Naive thymus-derived CD8-positive, alpha-beta T cell (primary cell): ENCODE measurements at places on chromosomes 16 and 17.

DNA sequence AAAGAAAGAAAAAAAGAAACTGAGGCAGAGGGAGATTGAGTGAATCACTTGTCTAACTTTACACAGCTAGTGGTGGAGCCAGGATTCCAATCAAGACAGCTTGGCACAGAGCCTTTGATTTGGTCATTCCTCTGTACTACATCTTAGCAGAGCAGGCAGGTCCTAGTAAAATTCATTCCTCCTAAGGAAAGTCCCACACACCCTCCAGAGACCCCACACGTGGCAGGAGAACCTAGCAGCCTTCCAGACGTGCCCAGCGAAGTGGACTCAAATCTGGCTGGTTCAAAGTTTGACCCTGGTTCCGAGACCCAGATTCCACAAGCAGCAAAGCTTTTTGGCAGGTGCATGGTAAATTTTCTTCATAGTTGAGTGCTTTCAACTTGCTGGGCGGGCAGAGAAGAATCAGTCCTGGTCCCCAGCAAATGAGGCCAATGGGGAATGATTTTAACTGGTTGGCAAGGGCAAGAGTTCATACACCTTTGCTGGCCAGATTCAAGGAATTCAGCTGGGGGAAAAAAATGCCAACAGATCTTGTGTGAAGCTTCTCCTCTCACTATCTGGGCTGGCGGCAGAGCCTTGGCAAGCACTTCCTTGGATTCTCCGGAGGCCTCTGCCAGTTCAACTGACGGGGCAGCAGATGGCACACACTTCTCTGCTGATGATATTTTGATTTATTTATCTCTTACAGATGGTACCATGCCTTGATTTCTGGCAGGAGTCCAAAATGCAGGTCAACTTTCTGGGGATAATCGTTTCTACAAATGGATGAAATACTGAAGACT, 82.4 kb downstream of the GSG1L start:
- H3K4me1 ChIP-seq = peaks cover 1% of the 10 kb centered on the region
- DNase-seq = no peak
- no peak overlapping the region for H3K4me3 ChIP-seq
- peaks cover 3% of the 10 kb centered on the region for H3K36me3 ChIP-seq
- no peak overlapping the region for H3K27ac ChIP-seq
- peaks cover 12% of the 10 kb centered on the region for H3K27me3 ChIP-seq

DNA sequence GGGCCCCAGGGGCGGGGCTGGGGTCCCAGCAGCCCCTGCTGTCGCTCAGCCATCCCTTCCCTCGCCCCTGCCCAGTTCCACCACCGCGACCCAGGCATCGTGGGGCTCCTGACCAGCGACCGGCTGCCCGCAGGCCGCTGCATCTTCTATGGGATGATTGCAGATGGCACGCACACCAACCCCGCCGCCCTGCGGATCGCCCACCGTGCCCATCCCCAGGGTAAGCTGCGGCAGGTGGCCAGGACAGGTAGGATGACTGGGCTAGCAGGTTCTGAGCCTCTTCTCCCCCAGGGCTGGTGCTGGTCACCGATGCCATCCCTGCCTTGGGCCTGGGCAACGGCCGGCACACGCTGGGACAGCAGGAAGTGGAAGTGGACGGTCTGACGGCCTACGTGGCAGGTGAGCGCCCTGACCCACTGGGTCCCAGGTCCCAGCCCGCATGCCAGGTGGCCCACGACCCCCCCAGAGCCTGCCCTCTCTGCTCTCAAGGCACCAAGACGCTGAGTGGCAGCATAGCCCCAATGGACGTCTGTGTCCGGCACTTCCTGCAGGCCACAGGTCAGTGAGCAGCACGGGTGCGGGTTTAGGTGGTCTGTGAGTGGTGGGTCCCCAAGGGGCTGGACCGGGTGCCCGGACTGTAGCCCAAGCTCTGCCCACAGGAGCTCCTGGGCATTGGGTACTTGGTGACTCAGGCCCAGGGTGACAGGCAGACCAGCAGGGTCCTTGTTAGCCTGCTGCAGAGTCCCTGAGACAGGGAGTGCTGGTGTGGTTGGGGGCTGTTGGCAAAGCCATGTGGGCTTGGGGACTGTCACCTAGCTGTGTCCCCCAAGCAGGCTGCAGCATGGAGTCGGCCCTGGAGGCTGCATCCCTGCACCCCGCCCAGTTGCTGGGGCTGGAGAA, 2.8 kb downstream of the CEMP1 start:
- peaks cover 1% of the 10 kb centered on the region for H3K36me3 ChIP-seq
- no peak overlapping the region for H3K27ac ChIP-seq
- no peak for DNase-seq
- H3K4me1 ChIP-seq = peaks cover 13% of the 10 kb centered on the region
- H3K27me3 ChIP-seq = no peaks in the 10 kb centered on the region

- H3K27me3 ChIP-seq = no peaks in the 10 kb centered on the region
- H3K4me1 ChIP-seq = peaks cover 14% of the 10 kb centered on the region
- no peak for DNase-seq
- no peak overlapping the region for H3K27ac ChIP-seq
These were observed 19.5 kb upstream of the MED13 start for GRCh38 chr17:62084585-62084984.

DNA sequence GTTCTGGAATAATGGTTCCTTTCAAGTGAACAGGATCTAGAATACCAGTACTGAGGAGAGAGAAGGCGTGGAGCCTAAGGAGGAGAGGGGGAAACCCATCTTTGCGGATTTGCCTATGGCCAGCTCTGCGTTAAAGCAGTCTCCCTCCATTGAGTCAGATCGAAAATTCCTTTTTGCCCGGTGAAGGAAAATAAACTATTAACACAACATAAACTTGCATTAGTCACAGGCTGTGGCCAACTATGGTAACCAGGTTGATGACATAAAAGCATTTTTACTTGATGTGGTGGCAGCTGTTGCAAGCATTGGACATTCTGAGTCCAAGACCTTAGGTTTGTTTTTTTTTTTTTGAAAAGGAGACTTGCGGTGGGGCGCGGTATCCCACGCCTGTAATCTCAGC, 8.9 kb downstream of the LDAF1 start:
- peaks cover 5% of the 10 kb centered on the region for H3K36me3 ChIP-seq
- no peak overlapping the region for H3K4me3 ChIP-seq
- H3K4me1 ChIP-seq = peaks cover 5% of the 10 kb centered on the region
- no peak for DNase-seq
- H3K27me3 ChIP-seq = no peaks in the 10 kb centered on the region

DNA sequence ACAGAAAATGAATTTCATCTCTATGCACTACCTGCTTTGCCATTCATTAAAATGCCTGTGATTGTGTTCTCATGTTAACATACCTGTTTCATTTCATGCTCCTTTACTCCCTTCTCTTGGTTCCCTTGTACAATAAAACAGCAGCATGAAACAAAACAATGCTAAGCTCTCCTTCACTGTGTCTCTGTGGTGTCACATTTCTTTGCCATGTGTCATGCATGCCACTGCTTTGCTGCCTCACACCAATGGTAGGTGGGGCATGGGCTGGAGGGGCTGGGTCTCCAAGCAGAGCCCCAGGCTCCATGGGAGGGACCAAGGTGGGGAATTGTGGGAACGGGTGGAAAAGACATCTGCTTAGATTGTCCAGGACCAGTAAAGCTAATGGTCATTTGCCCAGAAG, 83.6 kb downstream of the RGS9 start:
- no peak for DNase-seq
- no peaks in the 10 kb centered on the region for H3K36me3 ChIP-seq
- H3K27ac ChIP-seq = no peak overlapping the region
- H3K27me3 ChIP-seq = peaks cover 5% of the 10 kb centered on the region

DNA sequence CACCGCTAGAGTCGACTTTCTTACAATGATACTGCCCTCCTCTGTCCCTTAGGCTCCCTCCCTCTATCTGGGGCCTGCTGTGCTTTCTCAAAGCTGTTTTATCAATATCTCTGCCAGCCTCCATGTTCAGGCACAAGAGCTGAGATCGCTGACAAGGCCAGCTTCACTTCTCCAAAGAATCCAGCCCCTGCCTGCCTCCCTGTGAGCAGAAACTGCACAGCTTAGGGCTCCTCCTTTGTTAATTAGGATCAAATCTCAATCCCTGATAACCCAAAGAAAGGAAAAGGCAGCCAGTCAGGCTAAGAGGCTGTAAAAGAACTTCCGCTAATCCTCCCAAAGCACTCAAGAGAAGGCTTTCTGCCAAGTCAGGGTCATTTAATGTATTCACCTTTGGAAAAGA, 616.0 kb upstream of the CDH11 start:
- H3K4me1 ChIP-seq = no peaks in the 10 kb centered on the region
- no peak overlapping the region for H3K4me3 ChIP-seq
- peaks cover 1% of the 10 kb centered on the region for H3K27me3 ChIP-seq

GRCh38 chr16:87057211-87057881, 259.8 kb downstream of the C16orf95 start:
- no peak overlapping the region for H3K27ac ChIP-seq
- no peaks in the 10 kb centered on the region for H3K36me3 ChIP-seq
- DNase-seq = no peak
- no peaks in the 10 kb centered on the region for H3K4me1 ChIP-seq
- no peak overlapping the region for H3K4me3 ChIP-seq

DNA sequence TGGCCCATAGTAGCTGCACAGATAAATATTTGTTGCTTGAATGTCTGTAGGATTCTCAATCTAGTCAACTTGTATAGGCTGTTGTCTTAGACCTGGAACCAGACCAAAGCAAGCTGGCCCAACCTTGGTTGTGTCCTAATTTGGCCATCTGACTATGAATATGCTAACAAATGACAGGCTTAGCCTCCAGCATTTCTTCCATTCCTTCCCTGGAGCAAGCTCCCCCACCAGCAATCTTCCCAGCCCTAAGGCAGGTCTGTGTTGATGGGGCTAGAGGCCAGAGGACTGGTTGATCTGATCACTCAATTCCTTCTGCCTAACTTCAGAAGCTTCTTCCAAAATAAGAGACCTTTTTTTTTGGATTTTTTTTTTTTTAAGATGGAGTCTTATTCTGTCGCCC, 9.4 kb upstream of the PHOSPHO1 start:
- no peaks in the 10 kb centered on the region for H3K4me1 ChIP-seq
- H3K27me3 ChIP-seq = peaks cover 3% of the 10 kb centered on the region
- DNase-seq = no peak
- H3K4me3 ChIP-seq = no peak overlapping the region

- DNase-seq = no peak
- H3K27me3 ChIP-seq = no peaks in the 10 kb centered on the region
- H3K36me3 ChIP-seq = peaks cover 7% of the 10 kb centered on the region
- no peaks in the 10 kb centered on the region for H3K4me1 ChIP-seq
- H3K4me3 ChIP-seq = no peak overlapping the region
These were observed 33.7 kb upstream of the VPS4A start for GRCh38 chr16:69277413-69277812.

- H3K27ac ChIP-seq = no peak overlapping the region
- H3K36me3 ChIP-seq = no peaks in the 10 kb centered on the region
- no peaks in the 10 kb centered on the region for H3K4me1 ChIP-seq
- DNase-seq = no peak
- H3K4me3 ChIP-seq = no peak overlapping the region
These were observed 34.3 kb upstream of the LGALS9 start for GRCh38 chr17:27596566-27597187.

DNA sequence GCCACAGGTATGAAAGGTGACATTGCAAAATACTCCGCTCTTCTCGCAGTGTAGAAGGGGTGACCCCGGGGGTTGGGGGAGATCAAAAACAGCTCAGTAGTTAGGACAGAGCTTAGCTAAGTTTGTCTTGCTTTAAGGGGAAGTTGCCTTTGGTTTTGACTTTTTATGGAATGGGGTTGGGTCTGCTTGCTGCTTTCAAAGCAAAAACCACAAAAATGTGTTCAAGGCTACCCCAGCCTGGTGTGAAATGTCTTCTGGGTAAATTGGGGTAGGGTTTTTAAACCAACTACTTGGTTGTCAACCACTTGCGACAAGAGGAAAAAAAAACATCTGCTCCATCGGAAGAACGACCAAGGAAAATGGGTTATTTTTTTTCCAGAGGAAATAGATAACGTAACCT, 6.2 kb downstream of the FUS start:
- H3K4me3 ChIP-seq = peak overlapping the region; percentile 77
- no peaks in the 10 kb centered on the region for H3K27me3 ChIP-seq
- peaks cover 100% of the 10 kb centered on the region for H3K36me3 ChIP-seq
- no peak for DNase-seq
- H3K4me1 ChIP-seq = peaks cover 94% of the 10 kb centered on the region
- H3K27ac ChIP-seq = peak overlapping the region; percentile 67

DNA sequence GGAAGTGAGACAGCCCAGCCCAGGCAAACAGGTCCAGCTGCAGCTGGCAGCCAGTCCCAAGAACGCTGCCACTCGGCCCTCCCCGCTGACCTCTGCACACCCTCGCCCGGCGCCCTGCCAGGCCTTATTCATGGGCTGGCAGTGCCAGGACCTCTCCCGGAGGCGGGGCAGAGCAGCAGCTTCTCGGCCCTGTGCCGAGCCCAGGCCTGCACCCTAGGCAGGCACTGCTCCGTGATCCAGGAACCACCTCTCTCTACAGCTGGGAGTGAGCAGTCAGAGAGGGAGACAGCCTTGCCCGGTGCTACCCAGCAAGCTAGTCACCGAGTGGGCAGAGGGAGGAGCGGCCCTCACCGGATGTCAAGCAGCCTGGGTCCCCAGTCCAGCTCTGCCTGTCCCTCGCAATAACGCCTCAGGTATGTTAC, 79.9 kb upstream of the CBX4 start:
- H3K27ac ChIP-seq = no peak overlapping the region
- no peaks in the 10 kb centered on the region for H3K4me1 ChIP-seq
- DNase-seq = no peak
- peaks cover 17% of the 10 kb centered on the region for H3K27me3 ChIP-seq

DNA sequence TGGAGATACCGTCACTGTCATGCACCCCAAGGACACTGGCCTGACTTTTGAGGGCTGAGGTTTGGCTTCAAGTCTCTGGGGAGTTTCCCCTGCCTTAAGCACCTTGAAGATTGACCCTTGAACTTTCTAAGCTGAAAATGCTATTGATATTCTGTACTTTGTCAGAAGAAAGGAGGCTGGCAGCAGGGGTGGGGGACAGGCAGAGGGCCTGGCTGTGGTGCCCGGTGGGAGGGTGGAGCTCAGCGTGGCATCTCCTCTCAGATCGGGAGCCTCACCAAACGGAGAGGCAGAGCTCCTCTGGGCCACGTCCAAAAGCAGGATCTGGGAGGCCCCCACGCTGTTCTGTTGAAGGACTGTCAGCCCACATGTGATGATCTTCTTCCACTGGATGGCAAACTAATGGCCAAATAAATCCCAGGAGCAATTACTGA, 305.2 kb upstream of the IRX3 start:
- H3K27me3 ChIP-seq = peaks cover 54% of the 10 kb centered on the region
- H3K36me3 ChIP-seq = no peaks in the 10 kb centered on the region
- no peak for DNase-seq

- peak overlapping the region; percentile 70 for H3K4me3 ChIP-seq
- no peak for DNase-seq
- peaks cover 85% of the 10 kb centered on the region for H3K4me1 ChIP-seq
These were observed 76.9 kb downstream of the RAI1 start for GRCh38 chr17:17757956-17758845.
